ENCODE measurements at places on chromosomes 7 and 10.

DNA sequence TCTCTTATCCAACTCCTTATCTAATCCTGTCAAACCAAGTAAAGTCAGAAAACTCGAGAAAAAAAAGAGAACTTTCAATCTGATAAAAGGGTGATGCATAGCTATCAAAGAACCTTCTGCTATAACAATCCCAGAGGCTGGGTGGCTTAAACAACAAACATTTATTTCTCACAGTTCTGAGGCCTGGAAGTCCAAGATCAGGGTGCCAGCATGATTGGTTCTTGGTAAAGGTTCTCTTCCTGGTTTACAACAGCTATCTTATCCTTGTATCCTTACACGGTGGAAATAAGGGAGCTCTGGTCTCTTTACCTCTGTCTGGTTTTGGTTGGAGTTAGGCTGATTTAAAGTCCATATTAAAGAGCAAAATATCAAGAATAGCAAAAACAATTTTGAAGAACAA, 131.9 kb downstream of the PHTF2 start:
- no peak for DNase-seq

GRCh38 chr7:147567043-147567442, 1023.5 kb upstream of the C7orf33 start:
- DNase-seq = no peak

DNA sequence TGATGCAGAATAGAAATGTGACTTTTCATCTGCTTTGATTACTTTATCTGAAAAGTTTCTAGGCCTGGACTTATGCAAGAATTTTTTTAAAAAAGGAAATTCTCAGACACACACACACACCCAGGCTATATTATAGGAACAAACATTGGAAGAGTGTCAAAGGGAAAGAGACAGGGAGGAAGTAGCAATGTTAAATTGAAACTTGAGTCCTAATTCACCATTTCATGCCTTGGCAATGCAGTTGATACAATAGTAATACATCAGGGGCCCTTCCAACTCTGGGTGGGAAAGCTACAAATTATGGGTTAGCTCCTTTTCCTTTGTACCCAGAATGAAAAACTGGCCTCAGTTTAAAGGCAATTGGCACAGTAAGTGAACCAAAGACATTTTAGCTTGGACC, 258.0 kb upstream of the LYZL1 start:
- DNase-seq = no peak

GRCh38 chr10:127899766-127900387, 7.0 kb upstream of the PTPRE start:
- no peak for DNase-seq

- no peak for DNase-seq
Observed at GRCh38 chr7:48875045-48875916, 49.1 kb upstream of the CDC14C start.

DNA sequence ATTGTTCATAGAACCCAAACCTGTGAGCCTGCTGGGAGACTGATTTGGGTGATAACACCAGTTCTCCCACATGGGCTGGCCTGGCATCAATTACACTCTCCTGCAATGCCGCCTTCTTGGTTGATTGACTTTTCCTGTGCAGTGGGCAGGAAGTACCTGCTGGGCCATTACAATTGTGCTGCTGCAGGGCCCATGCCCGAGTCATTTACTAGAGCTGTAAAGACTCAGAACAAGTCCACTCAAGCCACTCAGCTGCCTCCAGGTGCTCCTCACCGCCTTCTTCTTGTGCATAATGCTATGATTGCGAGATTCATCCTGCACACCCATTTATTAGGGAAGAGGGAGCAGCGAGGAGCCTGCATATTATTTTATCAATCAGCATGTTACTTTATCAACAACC, 264.0 kb downstream of the TCERG1L start:
- DNase-seq = no peak

DNA sequence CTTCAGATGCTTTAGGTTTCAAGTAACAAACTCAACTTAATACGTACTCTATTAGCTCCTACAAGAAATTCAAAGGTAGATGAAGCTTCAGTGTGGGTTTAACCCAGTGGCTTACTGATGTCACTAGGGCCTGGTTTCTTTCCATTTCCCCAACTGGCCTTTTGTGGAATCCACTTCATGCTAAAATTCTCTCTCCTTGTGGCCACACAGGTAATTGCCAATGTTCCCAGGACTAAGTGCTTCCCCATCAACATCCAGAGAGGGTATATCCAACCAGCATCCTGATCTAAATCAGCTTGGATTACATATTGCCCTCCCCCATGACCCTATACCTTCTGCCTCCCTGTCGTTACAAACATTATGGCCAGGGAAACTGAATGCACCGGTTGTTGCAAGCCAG, 10.7 kb downstream of the FBXL13 start:
- DNase-seq = no peak

GRCh38 chr7:138649506-138649905, 51.7 kb downstream of the SVOPL start:
- DNase-seq = no peak

GRCh38 chr10:116521424-116522290, 24.1 kb upstream of the PNLIP start:
- DNase-seq = peak; percentile 6

DNA sequence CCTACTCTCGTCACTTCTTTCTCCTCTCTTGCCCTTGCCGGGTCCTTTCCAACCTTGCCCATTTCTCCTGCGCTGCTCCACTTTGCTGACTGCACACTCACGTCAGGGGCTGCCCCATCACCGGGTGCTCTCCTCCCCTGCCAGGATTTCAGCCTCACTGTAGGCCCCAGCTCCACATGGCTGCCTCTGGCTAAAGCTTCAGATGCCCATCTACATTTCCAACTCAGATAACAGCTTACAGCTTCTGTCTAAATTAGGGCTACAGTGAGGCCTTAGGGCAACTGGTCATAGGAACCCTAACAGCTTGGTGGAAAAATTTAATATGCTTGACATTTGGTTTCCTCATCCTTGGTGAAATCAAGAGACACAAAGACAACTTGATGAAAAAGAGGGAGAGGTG, 25.9 kb downstream of the C10orf120 start:
- DNase-seq = no peak

- DNase-seq = no peak
Observed at GRCh38 chr10:72328045-72328828, 26.5 kb downstream of the DNAJB12 start.

DNA sequence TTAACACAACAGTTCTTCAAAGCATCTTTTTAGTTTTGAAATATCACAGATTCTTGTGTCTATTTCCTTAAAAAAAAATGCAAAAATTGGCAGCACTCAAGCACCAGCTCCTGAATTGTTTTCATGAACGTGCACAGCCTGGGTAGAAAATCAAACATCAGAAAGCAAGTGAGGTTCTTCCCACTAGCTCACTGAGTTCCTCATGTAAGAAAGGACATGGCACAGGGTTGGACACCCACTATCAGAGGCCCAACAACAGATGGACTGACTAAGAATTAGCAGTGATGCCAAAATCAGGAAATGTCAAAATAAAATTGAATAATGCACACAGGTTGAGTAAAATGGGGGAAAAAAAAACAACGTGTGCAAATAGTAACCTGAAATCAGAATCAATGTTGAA, 146.8 kb downstream of the PCLO start:
- no peak for DNase-seq

- DNase-seq = no peak
Observed at GRCh38 chr10:63562857-63563256, 41.7 kb downstream of the REEP3 start.

DNA sequence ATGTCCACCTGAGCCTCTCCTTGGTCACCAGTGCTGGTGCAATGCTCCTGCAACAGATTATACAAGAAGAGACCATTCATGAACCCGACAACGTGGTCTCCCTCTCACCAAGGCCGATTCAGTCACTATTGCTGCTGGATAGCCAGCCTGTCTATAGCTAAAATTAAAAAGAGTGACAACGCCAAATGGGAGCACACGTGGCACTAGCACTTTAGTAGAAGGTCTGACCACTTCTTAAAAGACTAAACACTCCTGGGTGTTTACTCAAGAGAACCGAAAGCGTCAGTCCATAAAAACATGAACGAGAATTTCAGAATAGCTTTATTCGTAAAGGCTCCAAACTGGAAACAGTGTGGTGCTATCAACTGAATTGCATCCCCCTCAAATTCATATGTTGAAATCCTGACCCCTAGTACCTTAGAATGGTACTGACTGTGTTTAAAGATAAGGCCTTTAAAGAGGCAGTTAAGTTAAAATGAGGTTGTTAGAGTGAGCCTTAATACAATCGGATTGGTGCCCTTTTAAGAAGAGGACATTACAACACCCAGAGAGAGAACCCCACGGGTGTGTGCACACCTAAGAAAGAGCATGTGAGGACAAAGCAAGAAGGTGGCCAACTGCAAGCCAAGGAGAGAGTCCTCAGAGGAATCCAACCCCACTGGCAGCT, 4.4 kb upstream of the GALNTL5 start:
- DNase-seq = no peak

GRCh38 chr7:19026888-19027287, 90.5 kb downstream of the TWIST1 start:
- no peak for DNase-seq

- no peak for DNase-seq
Observed at GRCh38 chr7:74672343-74672915, 14.9 kb downstream of the GTF2I start.

DNA sequence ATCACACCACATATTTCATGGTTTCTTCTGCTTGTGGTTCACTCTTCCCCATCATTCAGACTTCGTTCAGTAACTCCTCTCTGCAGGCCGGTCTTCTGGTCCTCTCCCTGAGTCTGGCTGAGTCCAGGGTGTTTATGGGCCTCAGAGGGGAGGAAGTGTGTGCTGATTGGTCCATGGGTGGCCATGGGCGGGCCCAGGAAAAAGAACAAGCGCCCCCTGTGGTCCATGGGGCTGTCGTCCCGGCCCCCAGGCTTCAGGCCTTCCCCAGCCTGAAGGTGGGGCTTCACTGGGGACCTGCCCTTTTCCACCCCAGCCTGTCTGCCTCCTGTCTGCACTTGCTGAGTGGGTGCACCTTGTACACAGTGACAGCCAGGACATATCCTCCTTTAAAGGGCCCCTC, 123.7 kb downstream of the VIPR2 start:
- no peak for DNase-seq
